ENCODE measurements at places on chromosomes 7 and 10.

DNA sequence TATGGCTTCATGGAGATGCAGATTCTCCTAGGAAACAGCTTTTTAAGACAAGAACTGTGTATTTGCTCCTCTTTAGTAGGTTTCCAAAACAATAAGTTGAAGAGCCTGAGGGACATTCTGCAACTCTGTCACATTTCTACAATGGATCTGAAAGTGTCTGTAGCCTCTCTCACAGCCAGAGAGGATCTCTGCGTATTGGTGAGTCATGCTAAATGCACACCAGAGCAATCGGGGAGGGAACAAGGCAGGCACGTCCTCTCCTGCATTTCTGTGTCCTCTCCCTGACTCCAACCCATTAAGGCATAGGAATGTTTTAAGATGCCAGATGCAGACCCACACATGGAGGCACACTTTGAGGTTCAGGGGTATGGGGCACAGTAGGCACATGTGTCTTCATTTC, 1126.4 kb upstream of the GHITM start:
- DNase-seq = no peak

- DNase-seq = no peak
Observed at GRCh38 chr10:17548162-17548561, 69.0 kb downstream of the HACD1 start.

- DNase-seq = no peak
Observed at GRCh38 chr7:124840435-124840834, 74.8 kb upstream of the GPR37 start.

DNA sequence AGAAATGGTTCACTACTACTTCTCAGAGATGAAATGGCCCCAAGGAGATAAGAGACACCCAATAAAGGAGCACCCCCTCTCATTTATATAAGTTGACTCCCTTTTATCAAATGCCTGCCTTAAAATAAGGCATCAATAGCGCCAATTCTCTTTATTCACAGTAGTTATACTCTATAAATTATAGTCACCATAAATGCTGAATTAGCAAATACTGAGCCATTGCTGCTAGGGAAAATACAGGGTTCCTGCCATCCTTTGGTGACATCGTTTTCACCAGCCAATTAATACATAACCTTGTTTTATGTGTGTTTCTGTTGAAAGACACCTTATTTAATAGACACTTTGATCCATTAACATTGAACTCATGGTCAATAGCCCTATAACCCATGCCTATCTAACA, 28.6 kb downstream of the DCLRE1C start:
- no peak for DNase-seq

GRCh38 chr10:13567030-13567429, 19.7 kb upstream of the PRPF18 start:
- DNase-seq = no peak

- DNase-seq = no peak
Observed at GRCh38 chr10:123852411-123852951, 39.1 kb downstream of the CPXM2 start.

DNA sequence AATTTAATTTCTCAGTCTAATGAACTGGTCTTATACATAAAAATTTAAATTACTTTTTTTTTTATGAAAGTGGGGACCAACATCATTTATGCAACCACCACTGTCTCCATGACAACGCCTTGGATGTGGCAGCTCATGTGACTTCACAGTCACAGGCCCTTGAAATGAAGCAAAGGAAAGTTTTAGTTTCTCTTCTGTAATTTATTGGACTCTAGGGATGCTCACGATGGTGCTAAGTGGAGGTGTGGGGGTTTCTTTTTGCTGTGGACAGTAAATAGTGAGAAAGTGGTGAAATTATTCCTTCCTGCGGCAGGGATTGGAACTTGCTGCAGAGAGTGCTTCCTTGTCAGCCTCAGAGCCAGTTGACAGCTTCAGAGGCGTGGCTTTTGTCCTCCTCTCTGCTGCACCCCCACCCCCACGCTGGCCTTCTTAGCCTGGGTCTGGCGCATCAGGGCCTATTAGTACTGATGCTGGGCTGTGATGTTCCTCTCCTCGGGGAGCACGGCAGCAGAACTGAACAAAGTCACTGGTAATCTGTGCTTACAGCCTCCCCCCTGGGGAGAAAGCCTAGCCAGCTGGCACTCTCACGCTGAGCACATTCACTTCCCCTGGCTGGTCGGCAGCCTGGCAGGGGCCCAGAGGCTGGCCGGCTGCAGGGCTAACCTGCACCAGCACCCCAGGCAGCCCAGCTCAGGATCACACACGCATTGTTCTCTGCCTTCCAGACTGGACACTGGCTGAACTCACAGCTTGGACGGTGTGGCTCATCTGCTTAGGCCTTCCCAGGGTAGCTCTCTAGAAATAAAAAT, 517.5 kb upstream of the GALNT17 start:
- DNase-seq = no peak

- DNase-seq = no peak
Observed at GRCh38 chr10:50334273-50334672, 83.0 kb upstream of the ASAH2 start.

DNA sequence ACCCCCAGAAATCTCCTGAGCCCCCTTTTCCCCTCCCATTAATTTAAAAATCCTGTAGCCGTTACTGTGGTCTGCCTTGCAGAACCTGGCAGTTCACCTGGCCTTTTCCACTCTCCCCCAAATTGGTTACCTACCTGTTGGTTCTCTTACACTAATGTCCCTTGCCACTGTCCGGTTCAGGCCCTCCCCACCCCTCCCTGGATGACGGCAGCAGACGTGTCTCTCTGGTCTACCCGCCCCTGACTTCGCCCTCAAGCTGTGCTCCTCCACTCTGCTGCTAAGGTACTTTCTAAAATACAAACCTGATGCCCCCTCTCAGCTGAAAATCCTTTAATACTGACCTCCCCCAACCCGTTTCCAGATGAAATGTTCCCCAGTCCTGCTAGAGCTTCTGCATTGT, 15.6 kb upstream of the SH3PXD2A start:
- no peak for DNase-seq

GRCh38 chr10:78991187-78991586, 77.6 kb upstream of the ZMIZ1 start:
- DNase-seq = no peak

DNA sequence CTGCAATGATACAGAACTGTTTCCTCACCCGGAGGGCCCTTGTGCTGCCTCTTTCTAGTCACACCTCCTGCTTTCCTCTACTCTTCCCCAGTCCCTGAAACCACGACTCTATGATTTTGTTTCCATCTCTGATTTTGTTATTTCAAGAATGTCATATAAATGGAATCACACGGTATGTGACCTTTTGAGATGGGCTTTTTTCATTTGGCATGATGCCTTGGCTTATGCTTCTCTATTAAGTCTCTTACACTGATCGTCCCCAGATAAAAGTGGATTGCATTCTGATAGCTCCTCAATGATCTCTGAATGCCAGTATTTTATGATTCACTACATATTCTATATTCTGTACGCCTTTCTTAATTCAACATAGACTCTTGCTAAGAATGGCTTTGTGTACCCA, 78.2 kb downstream of the GALNT11 start:
- no peak for DNase-seq

DNA sequence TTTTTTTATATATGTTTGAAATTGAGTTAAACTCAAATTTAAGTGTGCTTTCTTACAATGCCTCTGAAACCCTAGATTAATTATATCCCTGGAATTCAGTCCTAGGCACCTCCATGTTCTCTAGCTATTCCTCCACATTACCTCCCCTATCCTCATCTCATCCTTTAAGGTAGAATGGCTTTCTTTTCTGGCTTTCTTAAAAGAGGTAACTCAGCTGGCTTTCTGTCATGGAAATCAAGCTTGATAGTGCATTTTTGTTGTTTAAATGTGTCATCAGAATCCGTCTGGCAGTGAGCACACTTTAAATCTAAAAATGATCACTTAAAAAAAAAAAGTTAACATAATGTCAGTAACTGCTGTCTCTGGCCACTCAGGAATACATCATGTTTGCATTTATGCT, 42.2 kb downstream of the AHR start:
- DNase-seq = no peak

DNA sequence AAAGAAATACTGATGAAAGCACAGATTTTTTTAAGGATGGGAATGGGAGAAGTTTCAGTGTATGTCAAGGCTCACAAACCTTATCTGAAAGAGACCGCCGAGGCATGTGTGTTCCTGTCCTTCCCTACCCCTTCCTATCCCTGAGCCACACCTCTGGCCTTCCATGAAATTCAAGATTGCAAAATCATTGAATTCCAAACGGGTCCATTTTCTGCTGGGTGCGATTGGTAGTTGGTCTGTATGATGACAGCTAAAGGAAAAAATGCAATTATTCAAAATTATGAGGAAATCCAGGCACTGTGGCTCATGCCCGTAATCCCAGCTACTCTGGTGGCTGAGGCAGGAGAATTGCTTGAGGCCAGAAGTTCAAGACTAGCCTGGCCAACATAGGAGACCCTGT, 170.1 kb downstream of the ARHGAP12 start:
- DNase-seq = no peak

DNA sequence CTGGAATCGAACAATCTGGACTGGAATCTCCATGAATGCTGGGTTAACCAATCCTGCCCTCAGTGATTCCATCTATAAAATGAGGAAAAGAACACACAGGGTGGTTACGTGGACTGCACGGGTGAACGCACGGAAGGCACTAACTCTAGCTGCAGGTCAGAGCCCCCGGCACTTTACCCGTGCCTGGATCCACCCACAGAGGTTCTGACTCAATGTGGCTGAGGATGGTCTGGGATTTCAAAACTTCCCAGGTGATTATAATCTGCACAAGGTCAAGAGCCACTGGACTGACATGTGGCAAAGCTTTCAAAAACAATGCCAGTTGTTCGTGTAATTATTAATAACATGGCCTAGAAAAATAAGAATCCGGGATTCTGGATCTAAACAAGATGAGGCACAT, 29.2 kb downstream of the KIAA1549 start:
- no peak for DNase-seq

DNA sequence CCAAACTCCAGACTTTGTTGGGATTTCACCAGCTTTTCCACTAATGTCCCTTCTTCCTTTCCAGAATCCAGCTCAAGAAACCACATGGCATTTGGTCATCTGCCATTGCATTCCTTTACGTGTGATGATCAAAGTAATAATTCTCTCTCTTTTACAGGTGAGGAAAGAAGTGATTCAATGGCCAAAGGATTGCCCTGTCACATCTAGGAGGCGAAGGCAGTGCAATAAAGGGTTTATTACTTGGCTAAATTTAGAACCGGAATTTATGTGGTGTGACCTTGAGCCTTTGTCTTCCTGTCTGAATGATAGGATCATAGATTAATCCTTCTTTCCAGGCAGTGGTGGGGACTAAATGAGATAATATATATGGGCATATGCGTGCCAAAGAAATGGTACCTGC, 58.3 kb upstream of the COBL start:
- DNase-seq = no peak

Data from stimulated activated CD8-positive, alpha-beta memory T cell treated with anti-CD3 and anti-CD28 coated beads, Interleukin-12 subunit alpha, Interleukin-12 subunit beta, amount 100 ng/mL, for 1 hour (primary cell).